Cerebellar nuclear complex (tissue), 1 donor: ENCODE measurements at places on chromosomes 7 and 10.

DNA sequence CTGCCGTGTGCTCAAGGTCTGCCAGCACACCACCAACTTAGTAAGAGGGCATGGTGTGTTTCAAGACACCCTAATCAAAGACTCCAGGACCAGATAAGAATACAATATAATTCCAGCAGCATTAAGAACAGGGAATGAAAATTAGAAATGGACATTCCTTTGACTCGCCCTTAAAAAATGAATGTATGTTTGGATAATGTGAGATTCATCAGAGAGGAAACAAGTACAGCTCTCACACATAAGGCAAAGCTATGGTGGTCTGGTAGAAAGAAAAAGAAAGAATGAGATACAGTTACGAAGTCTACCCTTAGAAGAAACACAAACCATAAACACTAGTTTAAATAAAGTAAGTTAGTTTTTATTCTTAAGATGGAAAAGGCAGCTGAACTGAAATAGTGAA, 174.8 kb upstream of the ANK3 start:
- DNase-seq, result no peak

- DNase-seq, result no peak
These were observed 175.4 kb upstream of the NFE2L3 start for GRCh38 chr7:25976630-25977029.

- DNase-seq, result no peak
These were observed 53.0 kb downstream of the TPK1 start for GRCh38 chr7:144782883-144783282.

- DNase-seq, result no peak
These were observed 60.9 kb downstream of the SPOCK2 start for GRCh38 chr10:72027498-72027897.

DNA sequence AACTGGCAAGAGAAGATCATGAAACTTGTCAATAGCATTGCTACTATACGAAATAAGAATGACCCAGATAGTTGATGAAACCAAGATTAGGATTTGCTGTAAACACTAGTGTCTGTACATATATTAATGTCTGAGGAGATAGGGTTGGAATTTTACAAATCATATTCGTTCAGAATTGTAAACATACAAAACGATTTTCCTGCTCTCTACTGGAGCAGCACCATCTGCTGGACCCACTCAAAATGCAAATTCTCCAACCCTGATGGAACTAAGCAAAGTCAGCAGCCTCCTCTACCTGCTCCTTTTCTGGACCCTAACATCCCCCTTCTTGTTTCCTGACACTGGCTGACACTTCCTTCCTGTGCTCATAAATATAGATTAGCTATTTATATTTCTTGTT, 29.4 kb upstream of the SGMS1 start:
- no peak for DNase-seq

- DNase-seq, result no peak
These were observed 27.2 kb upstream of the NUB1 start for GRCh38 chr7:151314401-151314800.

GRCh38 chr10:79552143-79552542, 8.1 kb downstream of the SFTPA2 start:
- no peak for DNase-seq
